Ascending aorta (tissue), 2 donors: ENCODE measurements at places on chromosomes 16 and 17. TPM values are rescaled to one million over a fixed set of nuclear protein-coding genes. Genes with fewer than 3 reads are reported as not detected.

Gene DOC2B
- total RNA-seq = 200 TPM

Gene CACNG3
- total RNA-seq = not detected

Gene RHBDL3
- not detected for total RNA-seq

Gene MPO
- total RNA-seq = 1.8 TPM

Gene KRTAP2-2
- not detected for total RNA-seq

Gene KRT25
- total RNA-seq = not detected

Gene OR3A3
- not detected for total RNA-seq

Gene SCGB1C2
- total RNA-seq = not detected

Gene DYNLRB2
- not detected for total RNA-seq

Gene SPATA32
- not detected for total RNA-seq

Gene ARHGDIG
- total RNA-seq = not detected

Gene KRTAP3-1
- not detected for total RNA-seq

Gene STRADA
- 3.2 TPM for total RNA-seq

Gene CNGB1
- total RNA-seq = not detected

Gene CMC2
- 4.0 TPM for total RNA-seq

Gene IRX6
- total RNA-seq = 1.5 TPM

Gene CETP
- not detected for total RNA-seq

Gene SNX20
- 3.2 TPM for total RNA-seq

Gene TEX14
- total RNA-seq = not detected

Gene RGS9
- total RNA-seq = 0.21 TPM

Gene TAC4
- not detected for total RNA-seq

Gene KRTAP17-1
- total RNA-seq = not detected

Gene SPN
- 10.3 TPM for total RNA-seq

Gene ABCC11
- total RNA-seq = not detected

Gene PRAC1
- not detected for total RNA-seq

Gene MYO15B
- total RNA-seq = 285 TPM

Gene NPIPA7
- not detected for total RNA-seq

Gene CALB2
- total RNA-seq = 0.64 TPM

Gene TMEM97
- total RNA-seq = not detected

Gene MYCBPAP
- total RNA-seq = 7.9 TPM

Gene AANAT
- not detected for total RNA-seq

Gene TBC1D3C
- total RNA-seq = not detected

Gene MYADML2
- total RNA-seq = not detected

Gene EVI2B
- total RNA-seq = 0.85 TPM

Gene SLC12A4
- total RNA-seq = 83.2 TPM

Gene SOX8
- 18.9 TPM for total RNA-seq

Gene PTX4
- total RNA-seq = not detected

Gene ZCCHC14
- 131 TPM for total RNA-seq

Gene RASL10B
- 9.9 TPM for total RNA-seq

Gene MYO1D
- 105 TPM for total RNA-seq

Gene SMG6
- total RNA-seq = 50.8 TPM

Gene FBXO47
- not detected for total RNA-seq

Gene TAT
- total RNA-seq = 6.7 TPM

Gene ALDH3A1
- 14.4 TPM for total RNA-seq

Gene ANTKMT
- total RNA-seq = 105 TPM

Gene CCDC78
- 8.2 TPM for total RNA-seq

Gene TBX4
- total RNA-seq = not detected

Gene LGALS9
- 34.3 TPM for total RNA-seq

Gene RAB11FIP3
- total RNA-seq = 47.0 TPM

Gene GPATCH8
- total RNA-seq = 13.3 TPM

Gene CRHR1
- not detected for total RNA-seq

Gene UTS2R
- not detected for total RNA-seq

Gene SLC39A11
- total RNA-seq = 4.9 TPM

Gene CX3CL1
- 251 TPM for total RNA-seq

Gene TEKT1
- total RNA-seq = not detected

Gene KRT24
- not detected for total RNA-seq

Gene CLEC3A
- total RNA-seq = not detected
